ENCODE measurements at places on chromosomes 6 and 20. TPM values are rescaled to one million over a fixed set of nuclear protein-coding genes. Genes with fewer than 3 reads are reported as not detected.

DNA sequence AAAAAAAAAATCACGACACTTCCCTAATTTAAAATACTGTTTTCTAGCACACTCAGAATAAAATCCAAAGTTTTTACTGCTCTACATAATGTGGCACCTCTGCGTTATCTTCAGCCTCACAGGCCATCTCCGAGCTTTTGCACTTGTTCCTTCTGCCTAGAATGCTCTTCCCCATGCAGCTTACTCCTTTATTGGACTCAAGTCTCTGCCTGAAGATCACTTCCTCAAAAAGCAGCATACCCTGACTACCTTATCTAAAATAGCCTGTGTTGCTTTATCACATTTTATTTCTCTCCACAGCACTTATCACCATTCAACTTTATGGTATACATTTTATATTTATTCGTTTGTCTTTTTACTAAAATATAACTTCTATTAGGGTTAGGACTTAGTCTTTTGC is 2.3 kb downstream of the ZNF322 start:
- no peak for DNase-seq
- H3K27ac ChIP-seq: no peak overlapping the region
- H3K27me3 ChIP-seq: no peaks in the 10 kb centered on the region
- peaks cover 43% of the 10 kb centered on the region for H3K36me3 ChIP-seq
- H3K4me3 ChIP-seq: no peak overlapping the region

DNA sequence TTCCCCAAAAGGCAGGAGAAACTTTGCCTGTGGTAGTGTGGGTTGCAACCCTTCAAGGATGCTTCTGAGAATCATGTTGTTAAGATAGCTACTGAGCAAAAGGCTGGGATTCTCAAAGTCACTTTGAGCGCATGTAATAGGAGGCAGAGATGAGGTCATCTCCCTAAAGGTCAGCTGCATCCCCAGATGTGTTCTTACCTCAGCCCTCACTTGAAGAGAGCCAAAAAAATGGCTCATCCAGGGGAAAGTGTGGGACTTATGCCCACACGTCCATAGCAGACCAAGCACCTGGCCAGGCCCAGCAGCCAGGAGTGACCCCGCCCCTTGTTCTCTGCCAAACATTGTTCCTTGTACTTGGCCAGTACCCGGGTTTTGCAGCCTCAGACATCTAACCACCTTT is 187.0 kb upstream of the BMP2 start:
- DNase-seq: no peak
- no peak overlapping the region for H3K27ac ChIP-seq
- H3K4me1 ChIP-seq: no peaks in the 10 kb centered on the region
- H3K36me3 ChIP-seq: no peaks in the 10 kb centered on the region
- H3K4me3 ChIP-seq: no peak overlapping the region

GRCh38 chr20:682123-682522 is 6.5 kb upstream of the SCRT2 start:
- no peak overlapping the region for H3K4me3 ChIP-seq
- no peak overlapping the region for H3K27ac ChIP-seq
- peaks cover 17% of the 10 kb centered on the region for H3K27me3 ChIP-seq

- no peaks in the 10 kb centered on the region for H3K27me3 ChIP-seq
- no peak overlapping the region for H3K4me3 ChIP-seq
- H3K4me1 ChIP-seq: no peaks in the 10 kb centered on the region
- DNase-seq: no peak
These were observed 26.9 kb upstream of the CBLN4 start for GRCh38 chr20:56032251-56032650.

GRCh38 chr20:1254254-1254653 is 11.8 kb upstream of the SNPH start:
- no peaks in the 10 kb centered on the region for H3K36me3 ChIP-seq
- H3K4me3 ChIP-seq: no peak overlapping the region
- H3K4me1 ChIP-seq: no peaks in the 10 kb centered on the region

- H3K4me1 ChIP-seq: no peaks in the 10 kb centered on the region
- no peak overlapping the region for H3K4me3 ChIP-seq
- H3K36me3 ChIP-seq: no peaks in the 10 kb centered on the region
These were observed 684.1 kb upstream of the NRSN1 start for GRCh38 chr6:23441808-23442461.

- no peak for DNase-seq
- H3K4me3 ChIP-seq: no peak overlapping the region
- H3K36me3 ChIP-seq: no peaks in the 10 kb centered on the region
- no peaks in the 10 kb centered on the region for H3K27me3 ChIP-seq
- H3K4me1 ChIP-seq: peaks cover 23% of the 10 kb centered on the region
These were observed 27.1 kb downstream of the BCAS1 start for GRCh38 chr20:54043076-54043967.

GRCh38 chr6:128036808-128037570 is 136.1 kb upstream of the THEMIS start:
- no peaks in the 10 kb centered on the region for H3K36me3 ChIP-seq
- no peaks in the 10 kb centered on the region for H3K27me3 ChIP-seq
- no peak overlapping the region for H3K27ac ChIP-seq

DNA sequence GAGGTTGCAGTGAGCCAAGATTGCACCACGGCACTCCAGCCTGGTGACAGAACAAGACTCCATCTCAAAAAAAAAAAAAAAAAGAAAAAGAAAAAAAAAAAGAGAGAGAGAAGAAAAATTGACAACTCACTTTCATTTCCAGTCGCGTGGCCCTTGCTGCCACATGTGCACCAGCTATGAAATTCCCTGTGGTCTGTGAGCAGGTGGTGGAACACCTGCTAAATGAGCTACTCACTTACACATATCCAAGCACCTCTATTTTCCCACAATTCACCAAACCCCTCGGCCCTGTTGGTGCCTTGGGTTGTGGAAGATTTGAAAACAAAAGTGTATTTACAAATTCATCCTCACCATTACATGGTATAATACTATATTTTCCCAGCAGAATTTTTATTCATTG is 105.2 kb upstream of the ASF1A start:
- H3K36me3 ChIP-seq: no peaks in the 10 kb centered on the region
- H3K4me1 ChIP-seq: peaks cover 19% of the 10 kb centered on the region
- H3K27me3 ChIP-seq: no peaks in the 10 kb centered on the region
- H3K27ac ChIP-seq: no peak overlapping the region
- no peak for DNase-seq

GRCh38 chr20:44219170-44219730 is 8.7 kb upstream of the OSER1 start:
- no peaks in the 10 kb centered on the region for H3K36me3 ChIP-seq
- no peaks in the 10 kb centered on the region for H3K27me3 ChIP-seq
- H3K4me1 ChIP-seq: no peaks in the 10 kb centered on the region
- H3K4me3 ChIP-seq: no peak overlapping the region

DNA sequence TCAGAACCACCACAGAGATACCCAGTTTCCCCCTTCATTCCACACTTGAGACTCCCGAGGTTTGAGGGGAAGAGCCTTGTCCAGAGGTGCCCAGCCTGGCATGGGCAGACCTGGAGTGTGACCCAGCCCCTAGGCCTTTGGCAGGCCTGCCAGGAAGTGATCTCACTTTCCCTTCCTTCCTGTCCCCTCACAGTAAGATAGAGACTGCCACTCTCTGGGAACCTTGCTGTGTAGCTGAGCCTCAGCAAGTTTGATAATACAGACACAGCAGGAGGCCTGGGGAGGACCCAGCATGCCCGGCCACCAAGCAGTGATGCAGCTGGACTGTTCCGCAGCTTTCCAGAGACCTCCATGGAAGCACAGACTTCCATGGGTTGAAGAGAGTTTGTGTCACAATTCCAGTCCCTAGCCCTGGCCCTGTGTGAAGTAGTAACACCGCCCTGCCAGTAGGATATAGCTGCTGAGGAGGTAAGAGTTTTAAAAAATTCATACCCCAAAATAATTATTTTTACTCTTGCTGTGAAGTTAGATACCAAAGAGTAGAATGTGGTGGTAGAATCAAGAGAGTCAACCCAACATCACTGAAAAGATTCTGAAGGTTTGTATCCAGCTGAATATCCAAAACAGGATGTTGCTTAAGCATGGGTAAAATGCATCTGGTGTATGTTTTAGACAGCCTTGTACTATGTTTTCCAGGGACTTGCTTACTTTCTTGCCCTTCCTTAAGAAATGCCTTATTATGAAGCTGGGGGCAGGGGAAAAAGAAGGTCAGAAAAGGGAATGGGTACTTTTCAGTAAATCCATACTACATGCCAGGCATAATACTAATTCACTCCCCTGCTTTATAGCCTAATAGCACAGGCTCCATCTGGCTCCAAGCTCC is 16.3 kb downstream of the PKIG start:
- H3K36me3 ChIP-seq: no peaks in the 10 kb centered on the region
- peaks cover 96% of the 10 kb centered on the region for H3K4me1 ChIP-seq
- H3K4me3 ChIP-seq: no peak overlapping the region
- H3K27me3 ChIP-seq: no peaks in the 10 kb centered on the region

- H3K4me3 ChIP-seq: no peak overlapping the region
- H3K4me1 ChIP-seq: no peaks in the 10 kb centered on the region
- DNase-seq: no peak
- H3K27me3 ChIP-seq: no peaks in the 10 kb centered on the region
- H3K27ac ChIP-seq: peak overlapping the region; percentile 9
These were observed 25.9 kb upstream of the TULP4 start for GRCh38 chr6:158286413-158286812.

DNA sequence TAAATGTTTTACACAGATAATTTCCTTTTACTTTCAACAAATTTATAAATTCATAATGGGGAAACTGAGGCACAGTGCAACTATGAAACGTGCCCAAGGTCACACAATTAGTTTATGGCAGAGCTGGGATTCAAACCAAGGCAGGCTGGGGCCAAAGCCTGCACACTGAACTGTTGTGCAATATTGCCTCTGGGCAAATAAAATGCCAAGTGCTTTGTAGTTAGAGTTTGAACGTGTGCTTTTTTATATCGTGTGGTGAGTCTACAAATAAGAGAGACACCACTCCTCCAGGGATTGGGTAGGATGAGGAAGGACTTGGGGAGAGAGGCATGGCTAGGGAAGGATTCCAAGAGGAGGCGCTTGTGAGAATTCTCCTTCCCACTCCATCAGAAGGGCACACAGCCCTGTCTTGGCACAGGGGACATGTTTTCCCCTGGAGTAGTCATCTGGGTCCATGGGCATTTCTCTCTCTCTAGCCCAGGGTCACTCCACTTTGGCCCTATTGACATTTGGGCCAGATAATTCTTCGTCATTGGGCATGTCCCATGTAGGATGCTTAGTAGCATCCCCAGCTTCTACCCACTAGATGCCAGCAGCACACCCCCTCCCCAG is 2.8 kb upstream of the CDH22 start:
- H3K4me1 ChIP-seq: peaks cover 27% of the 10 kb centered on the region
- H3K4me3 ChIP-seq: no peak overlapping the region
- H3K27ac ChIP-seq: no peak overlapping the region
- no peaks in the 10 kb centered on the region for H3K36me3 ChIP-seq
- DNase-seq: no peak
- H3K27me3 ChIP-seq: peaks cover 86% of the 10 kb centered on the region

DNA sequence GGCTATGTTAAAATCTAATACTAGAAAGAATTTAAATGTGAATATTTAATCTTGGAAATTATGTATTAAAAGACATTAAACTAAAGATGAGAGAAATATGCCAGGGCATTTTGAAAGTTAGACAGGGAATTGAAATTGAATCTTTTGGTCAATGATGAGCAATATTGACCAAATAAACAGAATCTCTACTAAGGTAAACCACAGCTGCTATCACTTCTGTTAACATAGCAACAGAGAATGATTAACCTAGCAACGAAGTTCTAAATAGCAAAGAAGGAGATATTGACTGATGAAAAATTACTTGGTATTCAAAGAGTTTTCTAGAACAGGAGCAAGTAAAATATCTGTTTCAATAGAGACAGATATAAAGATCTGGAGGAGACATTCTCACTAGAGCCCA is 45.2 kb upstream of the RSPO3 start:
- DNase-seq: no peak
- H3K36me3 ChIP-seq: no peaks in the 10 kb centered on the region
- H3K27me3 ChIP-seq: no peaks in the 10 kb centered on the region
- no peak overlapping the region for H3K27ac ChIP-seq

DNA sequence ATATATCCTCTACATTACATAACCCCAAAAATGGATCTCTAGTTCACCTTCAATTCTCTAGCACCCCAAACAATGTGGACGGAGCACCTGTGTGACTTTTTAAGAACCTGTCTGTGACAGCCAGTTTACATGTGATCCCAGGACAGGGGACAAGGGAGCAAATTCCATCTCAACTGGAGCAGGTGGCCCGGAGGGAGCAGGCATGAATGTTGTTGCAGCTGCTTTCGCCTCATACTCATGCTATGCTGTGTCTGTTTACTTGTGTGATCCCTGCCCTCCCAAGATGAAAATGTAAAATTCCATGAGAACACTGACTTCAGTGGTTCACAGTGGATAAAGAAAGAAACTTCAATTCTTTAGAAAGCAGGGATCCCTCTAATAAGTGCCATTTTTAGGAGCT is 600.3 kb downstream of the CDH26 start:
- H3K27ac ChIP-seq: no peak overlapping the region
- no peaks in the 10 kb centered on the region for H3K27me3 ChIP-seq
- no peaks in the 10 kb centered on the region for H3K36me3 ChIP-seq
- no peak for DNase-seq

DNA sequence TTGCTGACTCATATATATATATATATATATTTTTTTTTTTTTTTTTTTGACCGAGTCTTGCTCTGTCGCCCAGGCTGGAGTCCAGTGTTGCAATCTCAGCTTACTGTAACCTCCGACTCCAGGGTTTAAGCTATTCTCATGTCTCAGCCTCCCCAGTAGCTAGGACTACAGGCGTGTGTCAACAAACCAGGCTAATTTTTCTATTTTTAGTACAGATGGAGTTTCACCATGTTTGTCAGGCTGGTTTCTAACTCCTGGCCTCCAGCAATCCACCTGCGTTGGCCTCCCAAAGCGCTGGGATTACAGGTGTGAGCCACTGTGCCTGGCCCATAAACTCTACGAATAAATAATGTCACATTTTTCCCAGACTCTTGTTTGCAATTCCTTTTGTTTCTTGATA is 4.8 kb downstream of the LRP11 start:
- no peaks in the 10 kb centered on the region for H3K36me3 ChIP-seq
- no peak for DNase-seq
- H3K4me3 ChIP-seq: no peak overlapping the region
- H3K27ac ChIP-seq: no peak overlapping the region
- H3K4me1 ChIP-seq: no peaks in the 10 kb centered on the region
- H3K27me3 ChIP-seq: no peaks in the 10 kb centered on the region

DNA sequence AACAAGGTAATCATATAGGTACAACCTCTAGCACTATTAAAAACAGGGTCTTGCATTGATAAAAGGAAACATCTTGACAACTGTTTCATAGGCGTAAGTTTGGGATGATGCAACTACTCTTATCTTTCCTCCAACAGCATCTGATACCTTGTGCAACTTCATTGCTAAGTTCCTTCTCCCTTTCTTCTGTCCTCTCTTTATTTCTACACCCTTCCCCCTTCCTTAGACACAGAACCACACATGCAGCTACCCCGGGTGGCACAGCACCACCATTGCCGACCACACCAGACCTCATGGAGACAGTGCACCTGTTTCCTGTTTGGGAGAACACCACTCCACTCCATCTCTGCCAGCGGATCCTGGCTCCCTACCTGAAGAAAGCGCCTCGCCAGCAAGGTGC is 14.4 kb downstream of the MYB start:
- no peak overlapping the region for H3K27ac ChIP-seq
- H3K36me3 ChIP-seq: no peaks in the 10 kb centered on the region
- no peak overlapping the region for H3K4me3 ChIP-seq
- H3K4me1 ChIP-seq: no peaks in the 10 kb centered on the region
- DNase-seq: no peak

The CCN6 gene
- total RNA-seq: not detected

The CGAS gene
- total RNA-seq: 5.3 TPM

The DYNLT2 gene
- total RNA-seq: 1.4 TPM

The BCL2L1 gene
- total RNA-seq: 71.3 TPM

The GUCA1A gene
- 0.36 TPM for total RNA-seq

The RIPPLY2 gene
- total RNA-seq: not detected

The NKX2-4 gene
- not detected for total RNA-seq

The ALDH8A1 gene
- 3.8 TPM for total RNA-seq

The NOTCH4 gene
- total RNA-seq: 7.1 TPM

The PRDM13 gene
- total RNA-seq: not detected
